Stimulated activated CD4-positive, alpha-beta T cell treated with anti-CD3 and anti-CD28 coated beads, Interleukin-1b, Interleukin-23, amount 100 ng/mL, for 24 hours (primary cell): ENCODE measurements at places on chromosomes 16 and 17.

- DNase-seq: no peak
Measured at GRCh38 chr17:83086907-83087787, 7.7 kb downstream of the METRNL start.

DNA sequence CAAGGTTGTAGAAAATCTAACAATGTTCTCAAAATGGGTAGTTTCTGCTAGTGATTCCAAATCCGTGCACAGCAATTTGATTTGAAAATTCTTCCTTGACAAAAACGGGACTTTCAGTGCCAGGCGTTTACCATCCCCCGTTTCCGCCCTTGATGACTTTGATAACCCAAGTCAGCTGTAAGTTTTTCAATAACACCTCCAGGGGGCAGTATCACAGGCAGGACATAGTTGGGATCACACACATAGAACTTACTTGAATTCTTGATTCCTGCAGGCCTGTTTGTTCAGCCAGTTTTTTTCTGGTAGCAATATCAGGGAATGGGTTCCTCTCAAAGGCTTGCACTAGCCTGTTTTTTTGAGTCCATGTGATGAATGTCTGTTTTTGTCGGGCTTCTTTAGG, 5.6 kb downstream of the DUXB start:
- no peak for DNase-seq

DNA sequence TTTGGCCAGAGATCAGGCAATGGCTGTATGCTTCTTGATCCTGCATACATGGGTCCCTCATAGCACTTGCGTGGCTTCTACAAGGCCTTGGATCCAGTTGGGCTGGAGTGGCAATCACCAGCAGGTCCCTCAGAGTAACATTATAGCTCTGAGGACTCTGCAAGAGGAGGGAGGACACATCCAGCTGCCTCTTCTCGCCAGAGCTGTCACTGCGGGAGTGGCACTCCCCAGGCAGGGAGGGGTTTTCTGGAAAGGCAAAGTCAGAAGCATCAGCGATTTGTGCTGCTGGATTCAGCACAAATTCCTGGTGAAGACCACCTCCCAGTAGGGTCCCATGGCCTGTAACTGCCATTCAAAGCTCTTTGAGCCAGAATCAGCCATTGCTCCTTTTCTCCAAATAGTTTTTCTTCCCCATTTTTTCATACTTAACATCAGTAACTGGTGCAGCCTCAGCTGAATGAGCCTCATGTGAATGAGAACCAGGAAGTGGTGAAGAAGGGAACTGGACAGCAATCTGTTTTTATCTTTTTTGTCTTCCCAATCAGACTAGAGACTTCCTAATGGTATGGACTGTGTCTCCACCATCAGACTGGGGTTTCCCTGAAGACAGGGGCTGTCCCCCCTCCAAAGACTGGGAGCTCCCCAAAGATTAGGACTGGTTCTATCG, 40.6 kb upstream of the HOXB13 start:
- no peak for DNase-seq

DNA sequence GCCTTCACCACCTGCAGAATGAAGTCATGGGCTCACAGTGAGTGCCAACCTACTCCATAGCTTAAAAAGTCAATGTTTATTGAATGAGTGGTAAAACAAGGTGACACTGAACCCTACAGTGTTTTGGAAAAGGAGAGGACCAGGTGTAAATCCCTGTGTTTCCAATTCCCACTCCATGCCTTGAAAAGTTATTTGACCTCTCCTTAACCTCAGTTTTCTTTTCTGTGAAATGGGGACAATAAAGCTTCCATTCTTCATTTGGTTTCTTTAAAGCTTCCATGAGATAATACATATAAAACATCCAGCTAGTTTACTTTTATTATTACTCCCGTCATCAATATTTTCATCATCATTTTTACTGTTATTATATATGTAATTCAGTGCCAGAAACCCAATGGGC, 48.0 kb upstream of the ACSM2B start:
- DNase-seq: no peak

DNA sequence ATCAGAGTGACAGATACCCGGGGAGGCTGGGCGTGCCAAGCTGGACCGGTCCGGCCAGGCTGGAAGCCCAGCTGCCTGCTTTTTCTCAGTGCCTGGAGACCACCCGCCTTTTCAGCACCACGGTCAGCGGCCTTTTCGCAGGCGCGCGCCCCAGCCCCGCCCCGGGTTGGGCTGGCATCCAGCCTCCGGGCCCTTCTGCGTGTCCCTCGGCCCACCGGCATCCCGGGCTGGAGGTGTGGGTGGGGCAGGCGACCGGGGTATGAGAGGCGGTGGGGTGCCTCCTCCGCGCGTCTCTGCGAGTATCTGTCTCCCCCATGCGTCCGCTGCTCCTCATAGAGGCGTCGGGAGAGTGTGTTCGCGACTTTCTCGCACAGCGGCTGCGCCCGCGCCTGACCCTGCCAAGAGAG, 102.5 kb downstream of the MRM1 start:
- no peak for DNase-seq

- DNase-seq: no peak
Measured at GRCh38 chr17:31272803-31273202, 24.2 kb downstream of the OMG start.

DNA sequence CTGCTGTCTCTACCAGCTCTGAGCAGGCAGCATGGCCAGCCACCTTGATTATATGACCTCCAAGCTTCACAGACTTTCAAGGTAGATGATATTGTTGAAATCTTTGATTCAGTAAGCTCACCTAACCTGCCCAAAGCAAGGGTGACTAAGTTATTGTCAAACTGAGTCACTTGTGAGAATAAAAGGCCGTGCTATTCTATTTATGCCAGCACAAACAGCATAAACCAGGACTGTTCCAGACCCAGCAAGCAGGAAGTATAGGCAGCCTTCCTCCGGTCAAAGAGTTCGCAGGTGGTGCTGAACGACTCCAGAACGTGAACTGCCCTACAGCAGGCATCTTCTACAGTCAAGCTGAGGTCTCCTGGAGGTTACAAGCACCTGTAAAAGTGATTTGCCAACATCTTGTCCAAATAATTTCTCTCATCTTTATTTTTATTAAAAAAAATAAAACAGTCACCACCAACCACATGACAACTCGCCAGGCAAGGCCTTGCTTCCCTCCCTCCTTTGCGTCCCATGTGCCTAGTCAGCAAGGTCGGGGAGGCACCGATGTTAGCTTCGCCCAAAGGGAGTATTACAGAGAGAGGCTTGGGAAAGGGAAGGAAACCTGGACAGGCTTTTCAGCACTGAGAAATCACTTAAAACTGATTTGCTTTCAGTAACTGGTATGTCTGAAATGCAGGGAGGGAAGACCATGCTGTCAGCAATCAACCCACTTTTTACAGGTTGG, 10.8 kb downstream of the ARL2BP start:
- DNase-seq: no peak

- no peak for DNase-seq
Measured at GRCh38 chr16:68776821-68777485, 39.9 kb downstream of the CDH1 start.

DNA sequence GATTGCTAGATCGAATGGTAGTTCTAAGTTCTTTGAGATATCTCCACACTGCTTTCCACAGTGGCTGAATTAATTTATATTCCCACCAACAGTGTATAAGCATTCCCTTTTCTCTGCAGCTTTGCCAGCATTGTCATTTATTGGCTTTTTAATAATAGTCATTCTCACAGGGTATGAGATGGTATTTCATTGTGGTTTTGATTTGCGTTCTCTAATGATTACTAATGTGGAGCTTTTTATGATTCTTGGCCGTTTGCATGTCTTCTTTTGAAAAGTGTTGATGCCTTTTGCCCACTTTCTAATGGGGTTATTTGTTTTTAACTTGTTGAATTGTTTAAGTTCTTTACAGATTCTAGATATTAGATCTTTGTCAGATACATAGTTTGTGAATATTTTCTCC, 36.5 kb upstream of the BCAS3 start:
- no peak for DNase-seq

DNA sequence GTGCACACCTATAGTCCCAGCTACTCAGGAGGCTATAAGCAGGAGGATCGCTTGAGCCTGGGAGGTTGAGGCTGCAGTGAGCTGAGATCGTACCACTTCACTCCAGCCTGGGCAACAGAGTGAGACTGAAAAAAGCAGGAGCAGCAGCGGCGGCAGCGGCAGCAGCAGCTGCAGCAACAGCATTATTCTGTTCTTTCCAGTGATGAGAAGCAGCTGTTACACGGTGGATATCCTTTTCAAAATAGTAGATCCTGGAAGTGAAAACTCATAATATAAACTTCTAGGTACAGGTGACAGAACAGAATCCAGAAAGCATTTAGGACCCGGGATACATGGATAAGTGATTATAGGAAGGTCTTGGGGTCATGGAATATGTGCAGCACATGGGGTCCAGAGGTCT, 17.8 kb upstream of the HNF1B start:
- no peak for DNase-seq

DNA sequence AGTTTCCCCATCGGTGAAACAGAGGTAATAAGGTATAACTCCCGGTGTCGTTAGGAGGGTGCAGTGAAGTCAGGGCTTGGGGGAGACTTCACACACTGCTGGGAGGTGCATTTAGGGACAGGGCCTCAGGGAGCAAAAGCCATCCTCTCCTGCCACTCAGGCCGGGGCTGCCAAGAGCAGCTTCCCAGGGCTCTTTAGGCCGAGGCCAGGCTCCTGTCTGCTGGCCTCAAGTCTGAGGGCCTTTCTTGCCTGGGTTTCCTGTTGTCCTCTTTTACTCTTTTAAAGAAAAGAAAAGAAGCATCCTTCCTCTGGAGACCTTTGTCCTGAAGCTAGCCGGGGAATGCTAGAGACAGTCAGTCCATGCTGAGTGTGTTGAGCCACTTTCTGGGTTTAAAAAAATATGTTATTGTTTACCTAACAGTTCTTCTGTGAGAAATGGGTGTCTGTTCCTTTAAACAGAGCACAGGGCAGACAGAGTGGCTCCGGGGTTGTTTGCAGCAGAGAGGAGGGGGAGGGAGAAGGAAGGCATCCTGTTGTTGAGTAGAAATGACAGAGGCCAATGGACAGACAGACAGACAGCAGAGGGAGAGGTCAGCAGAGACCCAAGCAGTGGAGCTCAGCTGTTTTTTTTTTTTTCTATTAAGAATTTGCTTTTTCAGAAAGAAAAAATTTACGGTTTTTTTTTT, 79.1 kb downstream of the C17orf67 start:
- no peak for DNase-seq

DNA sequence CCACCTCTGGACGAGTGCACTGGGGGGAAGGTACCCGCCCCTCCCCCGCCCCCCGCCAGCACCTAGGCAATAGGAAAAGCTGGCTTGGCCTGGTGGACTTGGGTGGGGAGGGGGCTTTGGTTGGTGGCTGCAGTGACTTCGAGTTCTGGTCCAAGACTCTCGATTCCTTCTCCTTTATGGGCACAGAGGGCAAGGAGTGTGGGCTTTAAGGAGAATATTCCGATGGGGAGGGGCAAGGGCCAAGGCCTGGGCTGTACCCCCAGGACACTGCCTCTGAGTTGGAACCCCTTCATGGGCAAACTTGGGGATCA, 409 bp downstream of the ACSF2 start:
- no peak for DNase-seq
